ENCODE measurements at places on chromosomes 13 and 19.

DNA sequence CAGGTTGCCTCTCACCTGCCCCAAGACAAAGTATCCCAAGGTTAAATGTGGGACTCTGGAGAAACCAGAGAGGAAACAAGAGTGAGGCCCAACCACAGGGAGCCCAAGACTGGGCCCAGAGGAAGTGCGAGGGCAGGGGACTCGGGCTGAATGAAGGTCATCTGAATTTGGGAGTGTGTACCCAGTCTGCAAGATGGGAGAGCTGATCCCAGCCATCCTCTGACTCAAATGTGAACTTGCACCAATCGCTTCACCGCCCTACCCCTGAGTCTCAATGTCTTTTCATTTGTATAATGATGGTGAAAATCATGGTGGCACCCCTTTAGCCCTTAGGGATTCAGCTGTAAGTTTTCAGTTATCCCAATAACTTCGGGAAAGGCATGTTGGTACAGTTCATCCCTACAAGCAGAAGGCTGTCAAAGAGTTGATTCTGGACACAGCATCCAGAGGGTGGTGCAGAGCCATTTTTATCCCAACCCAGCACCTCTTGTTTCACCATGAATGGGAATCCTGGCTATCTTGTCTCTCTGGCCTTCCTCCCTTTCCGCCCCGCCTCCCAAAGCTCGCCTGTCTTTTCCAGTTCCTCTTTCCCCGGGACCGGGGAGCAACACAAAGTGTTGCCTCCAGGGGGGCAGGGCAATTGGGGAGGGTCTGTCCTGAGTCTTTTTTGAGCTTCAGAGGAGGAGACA is 123.4 kb downstream of the NUFIP1 start:
- no peak for DNase-seq

- no peak for DNase-seq
Measured at GRCh38 chr19:31285744-31286143, 63.5 kb downstream of the TSHZ3 start.

- no peak for DNase-seq
Measured at GRCh38 chr13:27011661-27012060, 159.9 kb downstream of the USP12 start.

- DNase-seq = no peak
Measured at GRCh38 chr19:44889830-44890365, 1.2 kb upstream of the TOMM40 start.

- DNase-seq = no peak
Measured at GRCh38 chr13:51148952-51149573, 38.0 kb upstream of the C13orf42 start.

DNA sequence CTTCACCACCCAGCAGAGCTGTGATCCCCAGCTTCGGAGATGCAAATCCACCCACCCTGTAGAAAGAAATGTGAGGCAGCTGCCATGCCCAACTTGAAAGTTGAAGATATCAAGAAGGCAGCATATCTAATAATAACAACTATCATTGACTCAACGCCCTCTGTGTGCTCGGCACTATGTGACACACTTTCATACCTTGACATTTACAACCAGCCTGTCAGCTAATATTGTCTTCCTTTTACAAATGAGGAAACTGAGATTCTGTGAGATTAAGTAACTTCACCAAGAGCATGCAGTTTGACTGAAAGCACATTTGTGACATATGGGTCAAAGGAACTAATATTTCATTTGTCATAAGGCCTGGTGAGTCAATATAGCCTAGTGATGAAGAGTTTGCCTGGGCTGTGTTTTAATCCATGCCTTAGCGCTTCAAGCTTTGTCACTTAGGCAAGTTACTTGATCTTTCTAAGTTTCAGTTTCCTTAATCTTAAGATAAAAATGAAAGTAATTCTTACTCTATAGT is 137.0 kb downstream of the FLT1 start:
- DNase-seq = no peak

DNA sequence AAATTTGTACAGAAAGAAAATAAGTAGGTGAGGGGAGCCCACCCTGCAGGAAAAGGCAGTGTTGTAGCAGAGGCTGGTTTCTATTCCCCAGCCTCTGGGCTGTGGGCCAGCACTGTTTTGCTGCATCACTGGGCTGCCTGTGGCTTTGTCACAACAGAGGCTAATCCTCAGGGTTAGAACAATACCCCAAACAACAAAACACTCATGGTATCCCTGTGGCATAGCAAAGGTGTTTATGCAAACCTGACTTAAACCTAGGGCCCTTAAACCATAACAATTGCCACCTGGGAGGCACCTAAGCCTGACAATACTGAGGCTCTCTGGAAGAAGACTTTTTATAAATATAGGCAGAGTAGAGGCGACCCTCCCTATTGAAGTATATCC is 314.7 kb downstream of the OLFM4 start:
- DNase-seq = no peak

- no peak for DNase-seq
Measured at GRCh38 chr19:33428627-33429125, 55.2 kb downstream of the CEBPG start.

- DNase-seq = no peak
Measured at GRCh38 chr13:74017301-74018061, 116.7 kb downstream of the KLF12 start.

- DNase-seq = peak; percentile 50
Measured at GRCh38 chr19:42422901-42423461, 4.2 kb downstream of the LIPE start.

DNA sequence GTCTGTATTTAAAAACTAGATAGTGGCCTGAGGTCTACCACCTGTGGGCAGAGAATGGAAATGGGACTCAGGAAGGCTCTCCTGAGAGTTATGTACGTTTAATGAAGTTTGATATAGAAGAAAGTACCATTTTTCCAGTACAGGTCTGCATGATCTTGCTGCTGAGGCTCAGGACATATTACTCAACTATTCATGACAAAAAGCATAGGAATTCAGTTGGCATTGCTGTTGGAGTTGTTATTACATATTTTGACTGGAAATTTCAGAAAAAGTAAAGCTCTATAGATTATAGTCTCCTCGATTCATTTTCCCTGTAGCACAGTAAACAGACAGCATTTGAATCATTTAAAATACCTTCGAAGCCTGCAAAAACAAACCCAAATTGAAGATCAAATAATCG is 469.8 kb downstream of the DCT start:
- DNase-seq = no peak

DNA sequence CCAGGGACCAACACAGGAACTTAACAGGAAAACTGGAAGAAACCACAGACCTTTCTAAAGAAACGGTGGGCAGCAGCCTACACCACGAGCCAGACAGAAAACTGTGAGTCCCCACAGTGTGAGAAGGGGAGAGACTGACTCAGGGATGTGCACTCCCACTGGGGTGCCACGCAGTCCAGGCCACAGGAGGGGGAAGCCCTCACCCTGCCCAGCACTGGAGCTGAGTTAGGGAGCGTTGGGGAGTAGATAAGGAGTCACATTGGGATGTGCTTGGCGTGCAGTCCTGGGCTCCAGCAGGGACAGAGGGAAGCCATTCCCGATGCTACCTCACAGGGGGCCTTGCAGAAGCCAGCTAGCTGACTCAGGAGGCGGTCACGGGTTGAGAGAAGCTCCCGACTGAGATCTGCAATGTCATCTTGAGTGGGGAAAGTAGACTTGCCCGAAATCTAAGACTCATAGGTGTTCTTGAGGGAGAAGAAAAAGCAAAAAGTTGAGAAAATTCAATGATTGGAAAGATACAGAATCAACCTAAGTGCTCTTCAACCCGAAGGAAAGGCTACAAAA is 17.3 kb downstream of the SIGLEC8 start:
- DNase-seq = peak; percentile 28

DNA sequence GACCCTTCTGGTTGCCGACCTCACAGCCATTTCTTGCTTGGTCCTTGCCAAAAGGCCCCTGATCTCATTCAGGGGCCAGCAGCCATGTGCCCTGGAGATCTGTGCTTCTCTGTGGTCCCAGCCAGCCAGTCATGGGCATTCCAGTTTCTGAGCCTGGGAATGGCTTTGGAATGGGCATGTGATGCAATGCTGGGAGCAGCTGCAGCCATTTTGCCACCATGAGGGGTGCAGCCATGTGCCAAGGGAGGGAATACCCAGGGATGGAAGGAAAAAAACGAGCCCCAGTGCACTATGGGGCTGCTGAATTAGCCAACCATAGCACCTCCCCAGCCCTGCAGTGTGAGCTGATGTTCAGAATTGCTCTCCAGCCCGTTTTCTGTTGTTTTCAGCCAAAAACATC is 26.3 kb downstream of the F2RL3 start:
- no peak for DNase-seq

GRCh38 chr13:24541127-24541475 is 28.5 kb upstream of the PARP4 start:
- no peak for DNase-seq

GRCh38 chr19:19059837-19060611 is 3.8 kb upstream of the SLC25A42 start:
- DNase-seq = no peak

- DNase-seq = no peak
Measured at GRCh38 chr19:7742991-7743390, 4.3 kb downstream of the CD209 start.

- no peak for DNase-seq
Measured at GRCh38 chr13:103859952-103860351, 793.7 kb upstream of the SLC10A2 start.

DNA sequence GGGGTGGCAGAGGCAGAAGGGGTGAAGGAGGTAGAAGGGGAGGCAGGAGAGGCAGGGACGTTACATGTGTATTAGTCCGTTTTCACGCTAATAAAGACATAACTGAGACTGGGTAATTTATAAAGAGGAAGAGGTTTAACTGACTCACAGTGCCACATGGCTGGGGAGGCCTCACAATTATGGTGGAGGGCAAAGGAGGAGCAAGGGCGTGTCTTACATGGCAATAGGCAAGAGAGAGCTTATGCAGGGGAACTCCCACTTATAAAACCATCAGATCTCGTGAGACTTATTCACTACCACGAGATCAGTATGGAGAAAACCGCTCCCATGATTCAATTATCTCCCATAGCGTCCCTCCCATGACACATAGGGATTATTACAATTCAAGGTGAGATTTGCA is 19.0 kb upstream of the ACOD1 start:
- DNase-seq = no peak

DNA sequence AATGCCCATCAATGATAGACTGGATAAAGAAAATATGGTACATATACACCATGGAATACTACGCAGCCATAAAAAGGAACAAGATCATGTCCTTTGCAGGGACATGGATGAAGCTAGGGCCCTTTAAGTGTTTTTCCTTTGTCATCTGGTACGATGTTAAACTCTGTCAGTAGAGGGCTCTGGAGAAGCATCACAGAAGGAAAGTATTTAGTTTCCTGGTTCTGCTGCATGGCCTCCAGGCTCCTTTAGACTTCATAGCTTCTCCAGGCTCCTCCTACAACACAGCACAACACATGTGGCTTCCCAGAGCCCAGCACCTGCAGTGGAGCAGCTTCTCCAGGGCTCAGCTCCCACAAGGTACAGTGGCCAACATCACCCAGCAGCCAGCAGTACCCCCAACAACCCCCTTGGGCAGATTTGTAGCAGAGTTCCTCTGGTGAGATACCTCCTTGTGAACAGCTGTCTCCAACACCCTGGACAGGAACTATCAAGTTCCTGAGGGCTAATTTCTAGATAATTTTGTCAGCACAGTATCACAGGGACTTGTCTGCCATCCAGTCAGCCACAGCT is 63.4 kb downstream of the KCTD12 start:
- DNase-seq = no peak

Measured in activated gamma-delta T cell (primary cell).